AG08395 (cell line): ENCODE measurements at places on chromosomes 7 and 10.
A peak's percentile ranks its signal among the peaks of the same experiment; 100 is the strongest.

DNA sequence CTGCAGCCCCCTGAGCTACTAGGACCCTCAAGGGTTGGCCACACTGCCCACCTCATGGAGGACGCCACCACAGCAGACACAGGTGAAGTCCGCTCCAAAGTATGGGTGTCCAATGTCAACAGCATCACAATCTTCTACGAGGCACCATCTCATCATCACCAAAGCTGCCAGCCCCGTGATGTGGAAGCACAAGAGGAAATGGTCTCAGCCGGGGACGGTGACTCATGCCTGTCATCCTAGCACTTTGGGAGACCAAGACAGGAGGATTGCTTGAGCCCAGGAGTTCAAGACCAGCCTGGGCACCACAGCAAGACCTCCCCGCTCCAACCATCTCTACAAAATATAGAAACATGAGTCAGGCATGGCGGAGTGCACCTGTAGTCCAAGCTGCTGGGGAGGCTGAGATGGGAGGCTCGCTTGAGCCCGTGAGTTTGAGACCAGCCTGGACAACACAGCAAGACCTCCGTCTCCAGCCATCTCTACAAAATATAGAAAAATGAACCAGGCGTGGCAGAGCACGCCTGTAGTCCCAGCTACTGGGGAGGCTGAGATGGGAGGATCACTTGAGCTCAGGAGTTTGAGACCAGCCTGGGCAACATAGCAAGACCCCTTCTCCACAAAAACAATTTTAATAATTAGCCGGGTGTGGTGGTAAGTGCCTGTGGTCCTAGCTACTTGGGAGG is 48.8 kb upstream of the MYL10 start:
- DNase-seq, result peak; percentile 41

- no peak for DNase-seq
Measured at GRCh38 chr7:70607759-70608158, 524.2 kb upstream of the GALNT17 start.

DNA sequence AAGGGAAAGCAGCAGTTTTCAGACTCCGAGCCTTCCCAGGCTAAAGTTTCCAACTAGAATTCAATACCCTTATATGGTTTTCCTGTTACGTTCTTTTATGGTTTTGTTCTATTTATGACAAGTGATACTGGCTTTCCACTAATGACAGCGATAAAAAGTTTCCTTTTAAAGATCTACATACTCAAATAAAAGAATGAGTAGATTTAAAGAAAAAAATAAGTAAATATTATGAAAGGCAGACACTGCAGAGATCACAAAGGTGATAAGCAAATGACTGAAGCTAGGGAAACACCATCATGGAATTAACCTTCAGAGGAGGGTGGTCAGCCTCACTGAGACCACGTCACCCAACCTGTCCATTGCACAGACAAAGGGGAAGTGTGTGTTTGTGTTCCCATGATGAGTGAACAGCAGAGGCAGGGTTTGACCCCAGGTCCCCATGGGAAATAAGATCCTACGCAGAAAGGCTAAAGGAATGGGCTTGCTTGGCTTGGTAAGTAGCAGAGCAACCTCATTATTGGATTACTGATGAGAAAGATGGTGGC is 4.0 kb downstream of the VSIR start:
- DNase-seq, result no peak

DNA sequence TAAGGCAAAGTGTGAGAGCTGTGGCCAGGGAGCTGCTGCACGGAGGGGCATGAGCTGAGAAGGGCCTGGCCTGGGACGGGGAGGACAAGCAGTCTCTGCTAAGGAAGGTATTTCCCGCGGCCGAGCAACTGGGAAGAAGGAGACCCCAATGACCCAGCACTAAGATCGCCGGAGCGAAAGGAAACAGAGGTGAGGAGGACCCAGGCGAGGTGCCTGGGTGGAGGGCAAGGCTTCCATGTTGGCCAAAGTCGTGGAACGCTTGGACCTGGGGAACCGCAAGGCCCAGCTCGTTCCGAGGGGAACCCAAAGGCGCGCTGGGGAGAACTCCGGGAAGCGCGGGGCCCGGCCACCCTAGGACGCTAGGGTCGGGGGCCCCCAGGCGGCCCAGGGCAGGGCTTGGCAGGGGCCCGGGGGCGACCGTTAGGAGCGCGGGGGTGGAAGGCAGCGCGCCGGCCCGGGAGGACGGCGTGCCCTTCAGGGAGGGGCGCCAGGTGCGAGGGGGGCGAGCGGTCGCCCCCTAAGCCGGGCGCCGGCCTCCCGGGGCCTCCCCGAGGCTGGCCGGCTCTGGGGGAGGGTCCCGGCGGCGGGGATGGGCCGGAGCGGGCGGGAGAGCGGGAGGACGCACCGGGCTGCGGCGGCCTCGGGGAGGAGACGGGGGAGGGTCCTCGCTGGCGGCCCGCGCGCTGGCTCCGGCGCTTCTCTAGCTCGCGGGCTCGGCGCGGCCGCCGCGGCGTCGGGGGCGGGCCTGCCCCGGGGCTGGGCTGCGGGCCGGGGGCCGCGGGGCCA is 545 bp downstream of the GIGYF1 start:
- no peak for DNase-seq

GRCh38 chr10:131031346-131031745 is 280.2 kb downstream of the TCERG1L start:
- no peak for DNase-seq

- DNase-seq, result no peak
Measured at GRCh38 chr10:92627845-92628480, 35.0 kb downstream of the KIF11 start.

DNA sequence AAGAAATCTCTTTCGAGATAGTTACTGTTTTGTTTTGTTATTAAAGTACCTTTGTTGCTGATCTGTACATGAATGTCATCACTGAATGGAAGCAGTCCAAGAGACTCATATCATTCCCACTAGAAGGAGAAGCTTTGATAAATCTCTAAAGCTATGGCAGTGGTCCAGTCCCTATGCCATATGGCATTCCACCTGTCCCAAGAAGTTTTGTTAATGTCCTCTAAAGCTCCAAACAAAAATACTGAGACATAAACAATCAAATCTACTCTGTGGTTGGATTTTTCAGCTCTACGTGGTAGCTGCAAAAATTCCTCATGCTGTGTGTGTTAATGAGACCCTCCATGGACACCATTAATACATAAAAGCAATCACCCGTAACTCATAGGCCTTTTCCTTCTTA is 94.1 kb downstream of the LRRN3 start:
- DNase-seq, result no peak

DNA sequence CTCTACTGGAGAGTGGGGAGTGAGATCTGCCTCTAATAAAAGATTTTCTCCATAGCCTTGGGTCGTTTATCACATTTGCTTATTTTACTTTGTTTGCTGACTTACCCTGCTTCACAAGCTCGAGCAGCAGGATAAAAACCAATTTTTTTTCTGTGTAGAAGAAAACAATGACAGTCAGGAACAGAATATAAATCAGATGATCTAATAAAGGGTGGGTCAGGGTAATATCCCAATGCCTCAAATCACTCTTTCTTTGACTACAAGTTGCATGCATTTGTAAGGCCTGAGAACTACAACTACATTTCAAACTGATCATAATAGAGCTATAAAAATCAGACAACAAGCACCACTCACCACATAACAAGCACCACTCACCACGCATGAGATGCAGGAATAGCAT is 174.4 kb upstream of the ADARB2 start:
- no peak for DNase-seq

DNA sequence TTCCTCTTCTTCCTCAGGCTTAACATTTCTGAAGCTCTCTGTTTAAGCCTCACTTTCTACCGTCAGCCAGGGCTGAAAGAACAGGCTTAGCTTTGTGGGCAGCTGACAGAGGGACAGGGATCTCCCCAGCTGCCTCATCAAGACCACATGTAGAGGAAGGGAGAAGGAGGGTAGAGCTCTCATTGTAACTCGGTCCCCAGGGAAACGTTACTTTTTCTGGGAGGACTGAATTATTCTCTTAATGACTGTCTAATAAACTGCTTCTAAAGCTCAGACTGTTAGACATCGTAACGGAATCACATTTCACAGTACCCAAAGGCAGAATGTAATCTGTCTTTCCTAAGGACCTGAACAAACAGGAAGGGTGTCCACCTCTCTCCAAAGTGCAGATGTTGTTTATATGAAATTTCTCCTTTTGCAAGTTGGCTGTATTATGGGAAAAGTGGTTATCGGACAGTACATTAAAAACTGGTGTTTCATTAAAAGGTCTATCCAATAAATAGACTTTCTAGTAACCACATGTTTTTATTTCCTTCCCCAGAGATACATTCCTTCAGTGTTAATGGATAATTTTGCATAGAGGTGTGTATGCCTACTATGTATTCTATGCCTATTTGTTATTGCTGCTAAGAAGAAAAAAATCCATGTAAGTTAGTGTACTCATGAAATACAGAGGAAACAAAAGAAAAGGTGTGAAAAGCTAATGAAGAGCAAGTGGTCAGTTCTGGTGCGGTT is 144.2 kb downstream of the CTTNBP2 start:
- no peak for DNase-seq

DNA sequence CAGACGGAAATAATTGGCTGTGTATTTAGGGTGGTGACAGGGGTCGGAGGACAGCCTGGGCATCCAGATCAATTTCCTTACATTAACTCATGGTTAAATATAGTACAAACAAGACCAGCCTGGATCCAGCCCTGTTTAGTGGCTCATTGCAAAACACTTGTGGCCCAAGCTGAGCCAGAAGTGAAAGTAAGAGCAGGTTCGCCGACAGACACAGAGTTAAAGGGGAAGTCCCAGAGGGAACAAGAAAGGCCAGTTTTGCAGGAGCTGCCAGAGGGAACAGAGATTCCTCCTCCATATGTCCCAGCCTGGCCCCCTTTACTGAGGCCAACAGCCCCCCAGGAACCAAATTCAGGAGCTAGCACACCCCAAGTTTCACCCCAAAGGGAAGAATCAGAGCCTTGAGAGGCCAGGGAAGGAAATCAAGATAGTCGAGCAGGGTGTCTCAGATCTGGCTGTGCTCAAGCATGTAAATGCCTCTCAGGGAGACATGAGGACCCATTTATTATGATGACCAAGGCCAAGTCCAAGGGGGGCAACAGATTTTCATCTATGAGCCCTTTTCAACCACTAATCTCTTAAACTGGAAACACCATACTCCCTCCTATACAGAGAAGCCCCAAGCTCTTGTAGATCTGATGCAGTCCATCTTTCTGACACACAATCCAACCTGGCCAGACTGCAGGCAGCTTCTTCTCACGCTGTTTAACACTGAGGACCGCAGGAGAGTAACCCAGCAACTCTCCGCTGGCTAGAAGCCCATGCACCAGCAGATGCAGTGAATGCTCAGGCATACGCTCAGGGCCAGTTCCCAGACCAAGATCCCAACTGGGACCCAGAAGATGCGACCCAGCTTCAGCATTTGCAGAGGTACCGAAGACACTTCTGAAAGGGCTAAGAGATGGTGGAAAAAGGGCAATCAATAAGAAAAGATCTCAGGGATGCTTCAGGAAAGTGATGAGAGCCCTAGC is 15.9 kb upstream of the ADCK2 start:
- peak; percentile 71 for DNase-seq

DNA sequence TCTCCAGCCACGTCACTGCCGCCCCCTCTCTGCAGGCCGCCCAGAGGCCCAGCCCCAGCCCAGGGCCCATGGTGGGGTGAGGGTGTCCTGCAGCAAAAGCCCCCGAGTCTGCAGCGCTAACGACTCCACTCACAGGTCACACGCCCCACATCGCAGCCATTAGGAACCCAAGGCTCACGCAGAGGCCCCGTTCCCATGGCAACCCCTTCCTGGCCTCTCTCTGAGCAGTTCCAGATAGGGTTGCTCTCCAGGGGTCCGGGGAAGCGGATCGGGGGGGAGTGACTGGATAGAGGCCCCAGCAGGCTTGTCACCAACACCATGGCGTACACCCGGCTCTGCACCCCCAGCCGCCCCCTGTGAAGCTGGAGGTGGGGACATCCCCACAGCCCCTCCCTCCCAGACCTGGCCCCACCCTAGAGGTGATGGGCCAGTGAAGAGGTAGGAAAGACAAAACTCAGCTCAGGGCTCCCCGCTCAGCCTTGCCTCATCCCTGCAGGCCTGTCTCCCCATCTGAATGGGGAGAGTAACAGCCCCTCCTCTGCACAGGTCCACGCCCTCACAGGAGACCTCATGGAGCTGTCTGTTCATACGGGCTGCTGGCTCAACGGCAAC is 41.2 kb downstream of the TNRC18 start:
- peak; percentile 38 for DNase-seq

- no peak for DNase-seq
Measured at GRCh38 chr7:140235114-140235513, 58.3 kb upstream of the KDM7A start.

GRCh38 chr7:73451780-73452398 is 18.3 kb downstream of the FZD9 start:
- peak; percentile 75 for DNase-seq
